ENCODE measurements at places on chromosomes 16 and 17.

- no peak for DNase-seq
These were observed 18.2 kb downstream of the PAFAH1B1 start for GRCh38 chr17:2611627-2612026.

DNA sequence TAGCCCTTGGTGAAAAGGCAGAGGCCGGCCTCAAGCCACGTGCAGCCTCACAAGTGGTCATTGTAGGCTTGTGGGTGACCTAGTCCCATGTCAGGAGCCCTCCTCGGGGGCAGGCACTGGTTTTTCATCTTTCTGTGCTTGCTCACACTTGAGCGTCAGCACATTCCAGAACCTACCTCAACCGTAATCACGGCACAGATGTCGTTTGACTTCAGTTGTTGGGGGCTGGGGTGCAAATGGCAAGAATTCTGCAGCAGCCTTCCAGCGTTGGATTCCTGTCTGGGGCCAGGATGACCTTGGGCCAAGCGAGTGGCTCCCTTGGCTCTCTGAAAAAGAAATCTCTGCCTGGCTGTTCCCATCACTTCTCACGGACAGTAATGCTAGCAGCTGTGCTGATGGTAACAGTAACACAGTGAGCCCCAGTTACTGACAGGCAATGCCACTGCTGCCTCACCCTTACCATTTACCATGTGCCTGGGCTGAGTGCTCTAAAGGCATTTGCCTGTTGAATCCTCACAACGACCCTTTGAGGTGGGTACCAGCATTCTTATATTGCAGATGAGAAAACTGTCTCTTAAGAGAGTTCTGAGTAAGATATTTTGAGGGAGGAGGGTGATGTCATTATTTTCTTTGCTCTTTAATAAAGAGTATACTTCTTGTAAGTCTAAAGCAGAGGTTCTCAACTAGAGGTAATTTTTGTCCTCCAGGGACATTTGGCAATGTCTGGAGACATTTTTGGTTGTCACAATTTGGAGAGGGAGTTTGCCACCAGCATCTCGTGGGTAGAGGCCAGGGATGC is 46.5 kb downstream of the KSR1 start:
- no peak for DNase-seq

GRCh38 chr16:57017251-57017650 is 27.9 kb downstream of the NLRC5 start:
- no peak for DNase-seq

DNA sequence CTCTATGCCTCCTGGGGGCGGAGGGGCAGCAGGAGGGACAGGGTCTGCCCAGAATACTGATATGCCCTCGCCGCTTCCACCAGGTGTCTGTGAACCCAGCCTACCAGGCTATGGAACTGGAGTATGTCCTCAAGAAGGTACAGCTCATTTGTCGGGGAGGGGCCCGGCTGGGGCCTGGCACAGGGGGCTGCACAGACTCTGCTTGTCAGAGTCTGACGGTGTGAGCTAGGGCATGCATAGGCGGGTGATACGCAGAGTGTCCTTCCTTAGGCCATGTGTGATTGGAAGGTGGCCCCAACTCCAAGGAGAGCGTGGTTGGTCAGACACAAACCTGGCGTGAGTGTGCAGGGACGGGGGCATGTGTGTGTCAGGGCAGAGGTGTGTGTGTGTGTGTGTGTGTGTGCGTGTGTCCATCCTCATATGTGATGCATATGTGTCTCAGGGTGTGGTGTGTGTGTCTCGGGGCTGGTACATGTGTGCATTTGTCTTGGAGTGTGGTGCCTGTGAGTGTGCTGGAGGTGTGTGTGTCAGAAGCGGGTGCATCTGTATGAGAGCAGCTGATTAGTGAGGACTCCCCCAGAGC is 7.0 kb downstream of the CHAD start:
- DNase-seq: no peak

DNA sequence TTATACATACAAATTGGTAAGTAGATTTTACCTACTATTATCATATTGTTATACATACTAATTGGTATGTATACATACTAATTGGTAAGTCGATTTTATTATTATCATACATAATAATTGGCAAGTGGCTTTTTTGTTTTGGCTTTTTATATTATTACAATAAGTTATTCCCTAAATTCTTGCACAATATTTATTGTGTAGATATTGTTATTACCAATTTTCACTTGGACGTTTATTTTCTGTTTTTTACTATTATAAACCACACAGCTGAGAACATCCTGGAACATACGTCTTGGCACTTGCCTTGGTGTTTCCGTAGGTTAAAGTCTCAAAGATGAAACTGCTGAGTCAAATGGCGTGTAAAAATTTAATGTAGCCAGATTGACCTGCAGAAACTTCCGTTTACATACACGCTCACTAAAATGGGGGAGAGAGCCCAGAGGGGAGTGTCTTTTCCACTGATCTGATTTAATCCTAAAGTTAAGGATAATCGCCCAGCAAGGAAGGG is 18.9 kb downstream of the GNGT2 start:
- DNase-seq: no peak

DNA sequence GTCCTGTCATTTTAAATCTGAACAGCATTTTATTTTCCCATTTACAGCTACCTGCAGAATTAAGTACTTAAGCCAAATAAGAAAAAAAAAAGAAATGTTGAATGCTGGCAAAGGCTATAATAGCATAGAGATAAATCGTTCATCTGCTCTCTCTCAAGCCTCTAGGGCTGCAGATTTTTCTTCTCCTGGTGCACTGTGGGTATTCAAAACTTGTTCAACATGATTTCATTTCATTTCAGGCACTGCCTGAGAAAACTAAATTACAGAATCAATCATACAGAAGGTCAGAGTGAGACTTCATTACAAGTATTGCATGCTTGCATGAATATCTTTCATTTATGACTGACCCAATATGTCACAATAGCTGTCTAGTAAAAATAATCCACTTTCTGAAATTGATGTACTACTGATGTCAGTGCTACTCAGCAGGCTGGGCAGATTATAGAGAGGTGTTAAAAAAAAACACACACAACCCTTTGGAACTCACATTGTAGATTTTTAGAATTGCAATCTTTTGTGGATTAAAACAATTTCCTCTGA is 86.2 kb downstream of the TOX3 start:
- no peak for DNase-seq

- DNase-seq: no peak
These were observed 36.2 kb upstream of the NAT9 start for GRCh38 chr17:74812109-74813009.

DNA sequence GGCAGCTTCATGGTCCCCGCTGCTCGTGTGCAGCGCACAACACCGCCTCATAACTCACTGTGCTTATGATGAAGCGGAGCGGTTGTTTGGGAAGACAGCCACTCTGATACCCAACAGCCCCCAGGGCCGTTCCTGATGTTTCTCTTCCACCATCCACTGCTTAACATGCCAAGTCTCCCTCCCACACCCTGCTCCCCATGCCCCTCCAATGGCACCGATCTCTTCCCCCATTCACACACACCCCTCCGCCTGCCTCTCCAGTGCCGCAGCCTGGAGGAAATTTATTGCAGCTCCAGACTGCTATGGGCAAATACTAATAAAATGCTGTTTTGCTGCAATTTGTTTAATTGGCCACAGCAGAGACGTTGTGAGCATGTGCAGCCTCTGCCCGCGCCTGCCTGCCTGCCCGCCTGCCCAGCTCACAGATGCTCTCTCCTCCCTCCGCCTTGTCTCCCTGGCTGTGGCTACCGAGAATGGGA is 80.3 kb upstream of the LHX1 start:
- DNase-seq: no peak

GRCh38 chr17:78925234-78925633 is at the start of gene TIMP2:
TSS of gene TIMP2 (minus strand) at chr17:78925387. CDS start at chr17:78925088, 299 bp downstream.
- peak; percentile 42 for DNase-seq

DNA sequence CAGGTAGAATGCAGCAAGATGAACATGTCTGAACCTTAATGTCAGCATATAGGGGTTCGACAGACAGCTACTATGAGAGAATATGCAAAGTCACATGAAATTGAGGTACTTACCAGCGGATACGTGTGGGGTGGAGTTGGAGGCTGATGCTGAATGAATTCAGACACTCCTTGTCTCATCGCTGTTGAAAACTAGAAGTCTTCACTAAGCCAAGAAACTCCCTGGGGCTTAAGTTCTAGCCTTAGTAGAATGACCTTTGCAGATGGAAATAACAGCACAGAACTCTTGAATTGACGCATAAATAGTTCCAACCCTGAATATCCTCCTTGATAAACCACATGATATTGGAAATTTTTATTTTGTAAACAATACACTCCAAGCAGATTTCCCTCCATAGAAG is 32.9 kb upstream of the MYOCD start:
- DNase-seq: no peak

DNA sequence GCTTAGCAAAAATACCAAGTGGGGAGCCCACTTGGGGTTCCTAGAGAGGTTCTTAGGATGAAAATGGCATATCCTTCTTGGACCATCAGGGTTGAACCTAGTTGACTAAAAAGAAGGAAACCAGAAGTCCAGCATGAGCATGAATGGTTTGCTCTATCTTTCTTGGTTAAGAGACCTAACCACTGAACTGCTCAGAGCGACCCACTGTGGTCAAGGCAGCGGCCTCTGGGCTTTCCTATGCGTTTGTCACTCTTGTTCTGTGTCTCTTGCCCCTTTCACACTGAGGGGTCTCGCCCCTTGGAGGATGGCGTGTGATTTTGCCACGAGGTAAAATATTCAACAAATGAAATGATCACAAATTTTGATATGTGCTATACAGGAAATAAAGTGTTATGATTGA is 526 bp upstream of the BORCS6 start:
- no peak for DNase-seq

DNA sequence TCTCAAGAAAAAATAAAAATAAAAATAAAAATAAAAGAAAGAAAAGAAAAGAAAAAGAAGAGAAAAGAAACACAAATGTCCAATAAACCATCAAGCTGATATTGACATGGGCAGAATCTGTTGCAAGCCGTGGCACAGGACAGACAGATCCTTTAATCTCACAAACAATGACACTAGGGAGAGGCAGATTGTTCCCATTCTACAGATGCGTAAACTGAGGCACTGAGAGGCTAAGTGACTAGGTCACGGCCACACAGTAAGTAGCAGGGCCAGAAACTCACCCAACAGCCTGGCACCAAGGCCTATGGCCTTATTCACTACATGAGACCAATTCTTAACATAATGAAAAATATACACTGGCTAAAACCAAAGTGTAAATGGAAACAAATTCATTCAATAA is 28.3 kb upstream of the ZFP90 start:
- DNase-seq: no peak

GRCh38 chr17:44233582-44233981 is 14.1 kb upstream of the UBTF start:
- no peak for DNase-seq

- DNase-seq: no peak
These were observed 9.6 kb upstream of the MPP2 start for GRCh38 chr17:43917016-43917347.

DNA sequence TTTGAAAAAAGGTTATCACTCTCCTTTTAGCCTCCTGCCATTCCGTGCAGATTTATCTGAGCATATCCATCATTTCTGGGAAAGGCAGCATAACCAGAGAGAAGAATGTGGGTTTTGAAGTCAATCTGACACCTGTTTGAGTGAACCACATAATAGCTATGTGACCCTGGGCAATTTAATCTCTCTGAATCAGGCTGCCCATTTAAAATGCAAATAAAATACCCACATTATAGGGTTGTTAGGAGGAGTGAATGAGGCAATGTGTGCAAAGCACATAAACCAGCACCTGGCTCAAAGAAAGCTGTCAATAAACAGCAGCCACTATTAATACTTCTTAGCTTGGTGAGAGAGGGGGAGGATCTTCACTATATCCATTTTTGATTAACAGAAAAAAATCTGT is 88.0 kb downstream of the CACNG1 start:
- DNase-seq: no peak

- no peak for DNase-seq
These were observed 1.4 kb downstream of the RAB11FIP3 start for GRCh38 chr16:426906-427249.

Measured in activated CD8-positive, alpha-beta memory T cell treated with anti-CD3 and anti-CD28 coated beads for 1 hour (primary cell).